ENCODE measurements at places on chromosomes 1 and 21. TPM values are rescaled to one million over a fixed set of nuclear protein-coding genes. Genes with fewer than 3 reads are reported as not detected.

DNA sequence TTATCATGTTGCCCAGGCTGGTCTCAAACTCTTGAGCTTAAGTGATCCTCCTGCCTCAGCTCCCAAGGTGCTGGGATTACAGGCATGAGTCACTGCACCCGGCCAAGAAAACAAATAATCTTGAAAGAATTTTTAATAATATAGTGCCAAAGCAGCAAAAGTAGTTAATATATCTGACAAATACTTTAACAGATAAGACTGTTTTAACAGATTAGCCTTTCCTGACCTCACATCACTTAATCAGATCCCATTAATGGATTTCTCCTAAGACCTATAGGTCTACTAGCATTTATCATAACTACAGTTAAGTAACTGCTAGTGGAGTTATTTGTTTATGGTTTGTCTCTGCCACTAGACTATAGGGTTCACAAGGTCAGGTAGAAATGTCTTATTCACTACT is 61.1 kb upstream of the HP1BP3 start:
- no peak for DNase-seq

- no peak for DNase-seq
Measured at GRCh38 chr1:45827256-45827655, 23.8 kb downstream of the MAST2 start.

GRCh38 chr1:62198069-62198780 is 3.6 kb downstream of the L1TD1 start:
- peak; percentile 85 for DNase-seq

DNA sequence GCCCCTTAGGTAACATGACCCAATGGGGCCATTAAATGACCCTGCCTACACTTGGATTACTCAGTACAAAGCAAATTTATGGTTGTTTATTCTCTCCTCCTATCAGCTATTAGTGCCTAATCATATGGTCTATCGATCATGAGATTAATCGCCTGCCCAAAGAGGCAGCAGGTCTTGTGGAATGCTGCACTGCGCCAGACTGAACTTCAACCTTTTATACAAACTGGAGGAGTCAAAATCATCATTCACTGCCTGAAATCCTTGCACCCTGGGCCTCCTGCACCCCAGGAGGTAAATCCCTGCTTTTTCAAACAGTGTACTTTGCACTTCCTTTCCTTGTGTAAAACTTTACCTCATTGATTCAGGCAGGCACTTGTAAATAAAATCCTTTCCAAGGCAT is 69.7 kb downstream of the NFIA start:
- no peak for DNase-seq

- no peak for DNase-seq
Measured at GRCh38 chr1:116382321-116382720, 9.3 kb downstream of the ATP1A1 start.

DNA sequence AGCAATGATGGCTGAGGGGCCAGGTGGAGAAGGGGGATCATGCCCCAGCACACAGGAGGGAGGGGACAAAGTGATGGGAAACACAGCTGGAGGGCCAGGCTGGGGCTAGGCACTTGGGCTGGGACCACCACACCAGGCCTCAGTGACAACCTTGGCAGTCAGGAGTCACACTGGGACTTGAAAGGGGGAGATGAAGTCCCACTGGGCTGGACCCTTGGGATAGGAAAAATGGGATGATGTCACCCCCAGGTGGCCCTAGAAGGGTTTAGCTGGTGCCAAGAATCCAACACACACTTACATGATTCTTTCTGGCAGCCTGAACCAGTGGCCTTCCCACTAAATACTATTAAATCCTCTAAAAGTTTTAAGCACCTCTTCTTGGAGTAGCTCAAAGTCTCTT is 17.1 kb downstream of the ZBTB17 start:
- DNase-seq = peak; percentile 18

YIPF1 gene
- polyA plus RNA-seq = 14.1 TPM

SPATA21 gene
- not detected for polyA plus RNA-seq

DNA sequence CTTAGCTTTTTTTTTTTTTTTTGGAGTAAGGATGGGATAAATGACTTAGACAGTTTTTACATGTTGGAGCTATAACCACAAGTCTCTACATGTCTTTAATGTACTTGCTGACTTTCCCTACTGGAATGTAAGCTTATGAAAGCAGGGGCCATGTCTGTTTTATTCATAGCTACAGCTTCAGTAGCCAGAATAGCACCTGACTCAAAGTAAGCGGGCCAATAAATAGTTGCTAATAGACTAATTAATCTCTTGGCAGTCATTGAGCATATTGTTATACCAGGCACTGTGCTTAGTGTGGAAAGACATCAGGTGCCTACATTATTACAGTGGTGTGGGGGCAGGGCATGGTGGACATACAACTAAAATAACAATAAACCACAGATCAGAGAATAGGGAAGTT is 84.4 kb upstream of the HOOK1 start:
- DNase-seq = no peak

DNA sequence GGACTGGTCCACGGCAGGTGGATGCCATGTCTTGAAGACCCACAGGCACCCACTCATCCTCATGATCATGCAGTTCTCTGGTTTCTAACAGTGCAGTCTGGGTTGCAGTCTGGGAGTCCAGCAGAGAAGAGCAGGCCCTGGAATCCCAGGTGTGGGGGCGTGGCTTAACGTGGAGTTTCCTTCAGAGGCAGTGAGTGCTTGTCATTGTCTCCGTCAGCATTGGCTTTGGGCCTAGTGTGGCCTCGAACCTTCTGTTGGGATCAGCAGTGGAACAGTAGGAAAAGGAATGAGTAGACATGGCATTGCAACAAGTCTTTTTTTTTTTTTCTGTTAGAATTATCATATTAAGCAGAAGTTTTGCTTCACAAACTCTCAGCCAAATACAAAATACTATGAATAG is 12.8 kb downstream of the LGALS8 start:
- DNase-seq = peak; percentile 37

DNA sequence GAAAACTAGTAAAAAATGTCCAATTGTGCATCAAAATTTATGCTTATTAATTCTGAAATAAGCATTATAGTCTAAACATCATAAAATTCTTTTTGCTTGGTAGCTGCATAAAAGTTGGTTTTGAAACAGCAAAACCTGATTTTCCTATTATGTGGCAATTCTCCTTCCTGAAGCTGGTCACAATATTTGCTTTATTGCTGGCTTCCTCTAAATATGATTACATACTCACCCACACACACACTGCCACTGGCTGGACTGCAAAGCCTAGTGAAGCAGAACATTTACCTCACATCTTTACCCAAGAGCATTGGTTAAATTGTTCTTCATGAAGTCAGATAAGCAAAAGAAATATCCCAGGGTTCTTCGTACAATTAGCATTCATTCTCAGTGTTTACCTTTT is 103.0 kb downstream of the NR5A2 start:
- DNase-seq = no peak

LCE1C gene
- polyA plus RNA-seq = not detected

GRCh38 chr1:145804235-145805045 is 19.5 kb downstream of the RNF115 start:
- no peak for DNase-seq

- DNase-seq = peak; percentile 93
Measured at GRCh38 chr1:183185941-183186490, at the start of gene LAMC2. LAMC2 (plus strand) TSS chr1:183186264; CDS start chr1:183186353, 89 bp downstream.

GRCh38 chr1:45493116-45493697 is 2.2 kb upstream of the TESK2 start:
- peak; percentile 77 for DNase-seq

GRCh38 chr1:226666692-226667091 is 72.4 kb downstream of the ITPKB start:
- no peak for DNase-seq

DNA sequence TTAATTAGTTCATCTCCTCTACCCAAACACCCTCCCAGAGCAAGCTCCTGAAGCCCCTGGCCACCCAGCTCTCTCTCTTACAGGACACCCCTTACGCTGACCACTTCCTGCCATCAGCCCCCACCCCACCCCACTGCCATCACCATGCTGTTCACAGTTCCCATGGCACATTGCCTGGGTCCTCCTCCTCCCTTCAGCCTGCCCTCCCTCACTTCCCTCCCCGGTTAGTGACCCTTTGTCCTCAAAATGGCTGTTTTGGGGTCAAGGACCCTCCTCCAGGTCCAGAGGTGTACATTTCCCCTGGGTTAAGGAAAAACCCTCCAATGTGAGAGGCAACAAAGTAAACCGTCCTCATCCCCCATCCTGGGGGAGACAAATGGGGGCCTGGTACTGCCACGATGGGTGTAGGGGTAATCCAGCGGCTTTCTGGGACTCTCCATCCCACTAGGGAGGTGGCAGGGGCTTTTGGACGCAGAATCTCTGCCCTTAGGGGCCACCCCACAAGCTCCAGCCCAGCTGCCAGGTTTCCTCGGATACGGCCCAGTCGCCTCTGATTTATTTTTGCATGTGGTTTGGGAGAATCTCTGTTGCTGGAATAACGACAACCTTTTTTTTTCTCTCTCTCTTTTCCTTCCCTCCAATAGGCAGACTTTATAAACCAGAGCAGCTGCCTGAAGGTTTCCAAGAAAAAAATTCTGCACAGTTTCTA is 8.5 kb downstream of the CAMK2N1 start:
- DNase-seq = no peak

DNA sequence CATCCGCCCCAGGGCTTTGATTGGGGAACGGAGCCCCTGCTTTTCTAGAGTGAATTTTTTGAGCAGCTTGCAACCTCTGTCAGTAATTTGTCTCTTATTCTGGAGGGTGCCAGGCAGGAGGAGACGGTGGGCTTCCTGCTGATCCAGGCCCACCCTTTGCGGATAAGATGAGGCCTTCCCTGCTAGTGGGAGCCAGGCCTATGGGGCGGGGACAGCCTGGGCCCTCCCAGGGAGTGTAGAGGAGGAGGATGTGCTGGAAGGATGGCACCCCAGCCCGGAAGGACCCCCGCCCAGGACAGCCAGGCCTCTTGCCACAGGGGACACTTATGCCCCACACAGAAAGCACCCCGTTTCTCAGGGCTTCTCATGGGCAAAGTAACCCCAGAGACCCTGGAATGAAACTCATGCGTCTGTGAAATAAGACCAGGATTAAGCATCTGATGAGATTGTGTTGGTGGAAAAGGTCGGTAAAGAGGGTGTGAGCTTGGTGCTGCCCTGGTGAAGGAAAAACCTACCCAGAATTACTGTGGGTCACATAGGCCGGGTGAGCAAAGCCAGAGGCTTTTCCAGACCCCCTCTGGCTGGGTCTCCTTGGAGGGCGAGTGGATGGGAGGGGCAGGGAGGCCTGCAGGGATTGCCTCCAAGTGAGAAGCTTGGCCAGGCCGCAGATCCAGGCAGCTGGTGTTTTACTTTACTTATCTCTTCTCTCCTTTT is 118.7 kb downstream of the SIK1 start:
- DNase-seq = no peak

- DNase-seq = no peak
Measured at GRCh38 chr1:208433086-208433485, 188.9 kb upstream of the PLXNA2 start.

GRCh38 chr21:36425286-36425685 is 40.1 kb downstream of the CHAF1B start:
- DNase-seq = no peak

OXCT2 gene
- polyA plus RNA-seq = 1.4 TPM

DNA sequence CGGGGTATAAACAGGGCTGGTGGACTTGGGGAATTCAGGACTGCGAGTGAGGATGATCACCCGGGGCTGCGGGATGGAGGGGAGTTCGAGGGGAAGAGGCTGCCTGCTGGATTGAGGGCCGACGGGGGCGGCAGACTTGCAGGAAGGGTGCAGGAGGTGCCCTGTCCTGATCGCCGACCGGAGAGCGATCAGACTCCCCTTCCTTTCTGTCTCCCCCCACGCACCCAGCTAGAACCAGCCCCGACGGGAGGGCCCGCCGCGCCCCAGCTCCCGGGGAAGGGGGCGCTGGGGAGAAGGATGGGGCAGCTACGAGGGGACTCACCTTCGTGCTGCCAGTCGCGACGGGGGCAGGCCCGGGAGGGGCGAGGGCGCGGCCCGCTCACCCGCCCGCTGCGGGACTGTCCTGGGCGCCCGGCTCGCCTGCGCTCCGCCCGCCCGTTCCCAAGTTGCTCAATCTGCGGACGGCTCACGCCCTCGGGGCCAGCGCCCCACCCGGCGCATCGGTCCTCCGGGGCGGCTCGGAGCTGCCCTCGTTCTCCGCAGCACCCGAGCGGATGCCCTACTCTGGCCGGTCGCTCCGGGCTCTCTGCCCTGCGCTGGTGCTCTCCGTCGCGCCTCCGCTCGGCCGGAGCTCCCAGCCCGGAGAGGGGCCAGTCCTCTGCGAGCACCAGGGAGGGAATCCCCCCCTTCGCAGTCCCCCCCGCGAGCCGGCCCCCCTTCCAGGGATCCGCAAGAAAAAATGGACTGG is at the start of gene RSPO1:
TSS of gene RSPO1 (minus strand) at position 649 of the 748 bp plus-strand sequence. CDS start 5,231 bp downstream, outside the sequence.
- peak; percentile 46 for DNase-seq

S100B gene
- polyA plus RNA-seq = 0.96 TPM

GRCh38 chr1:9652379-9653209 is 1.1 kb downstream of the PIK3CD start:
- peak; percentile 47 for DNase-seq

AADACL4 gene
- polyA plus RNA-seq = not detected

IVL gene
- polyA plus RNA-seq = not detected

DNA sequence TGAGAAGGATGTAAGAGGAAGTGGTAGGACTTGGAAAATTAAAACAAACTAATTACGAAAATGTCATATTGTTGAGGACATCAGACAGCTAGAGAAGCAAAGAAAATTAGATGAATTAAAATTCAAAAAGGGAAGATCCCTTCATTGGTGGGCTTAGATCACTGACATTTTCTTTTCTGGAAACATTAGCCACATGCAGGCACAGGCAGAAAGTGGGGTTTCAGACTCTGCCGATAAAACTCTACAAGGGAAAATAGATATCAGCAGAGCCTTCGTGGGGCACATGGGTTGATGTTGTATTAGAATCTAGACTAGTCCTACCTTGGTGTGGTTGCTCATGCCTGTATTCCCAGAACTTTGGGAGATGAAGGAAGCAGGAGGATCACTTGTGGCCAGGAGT is 12.4 kb upstream of the RGS1 start:
- no peak for DNase-seq

FOXO6 gene
- polyA plus RNA-seq = 0.66 TPM

DNA sequence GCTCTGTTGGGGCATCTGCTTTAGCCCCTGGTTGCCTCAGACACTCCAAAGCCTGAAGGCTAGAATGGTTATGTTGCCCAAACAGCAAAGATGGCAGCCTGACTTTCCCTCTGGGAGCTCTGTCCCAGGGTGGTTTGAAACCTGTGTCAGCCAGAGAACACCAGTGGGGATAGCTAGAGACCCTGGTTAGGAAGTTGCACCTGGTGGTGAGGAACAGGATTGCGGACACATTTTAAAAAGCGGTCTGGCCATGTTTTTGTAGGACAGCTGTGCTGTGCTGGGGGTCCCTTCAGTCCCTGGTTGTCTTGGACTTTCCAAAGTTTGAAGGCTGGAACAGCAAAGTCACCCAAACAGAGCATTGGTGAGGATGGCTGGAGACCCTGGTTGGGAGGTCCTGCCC is 87.8 kb downstream of the DNM3 start:
- DNase-seq = no peak

- no peak for DNase-seq
Measured at GRCh38 chr1:51498924-51499323, 20.1 kb downstream of the EPS15 start.

C1QC gene
- polyA plus RNA-seq = not detected

- DNase-seq = no peak
Measured at GRCh38 chr1:77506771-77507170, 175.7 kb downstream of the ZZZ3 start.

- DNase-seq = peak; percentile 11
Measured at GRCh38 chr1:202462342-202463076, 114.0 kb downstream of the PPP1R12B start.

GRCh38 chr1:215584389-215584788 is 17.3 kb downstream of the KCTD3 start:
- DNase-seq = no peak
